Thyroid gland (tissue), 4 donors: ENCODE measurements at places on chromosomes 13 and 19. TPM values are rescaled to one million over a fixed set of nuclear protein-coding genes. Genes with fewer than 3 reads are reported as not detected.

DNA sequence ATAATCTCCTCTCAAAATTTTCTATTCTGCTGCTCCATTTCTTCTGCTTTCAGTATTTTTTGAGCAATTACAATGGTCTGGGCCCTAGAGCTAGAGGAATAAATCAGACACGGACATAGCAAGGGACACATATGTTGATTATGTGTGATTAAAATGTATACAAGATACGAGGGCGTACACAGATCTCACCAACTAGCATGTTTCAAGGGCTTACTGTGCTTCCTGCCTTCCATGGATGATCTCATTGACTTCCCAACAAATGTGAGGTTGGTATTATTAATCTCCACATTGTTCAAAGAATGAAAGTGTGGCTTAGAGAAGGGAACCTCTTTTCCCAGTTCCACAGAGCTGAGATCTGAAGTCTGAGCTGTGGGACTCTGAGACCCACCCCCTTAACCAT is 9.1 kb downstream of the PLD3 start:
- H3K27ac ChIP-seq: no peak overlapping the region
- H3K27me3 ChIP-seq: no peaks in the 10 kb centered on the region
- H3K4me3 ChIP-seq: no peak overlapping the region
- no peaks in the 10 kb centered on the region for H3K36me3 ChIP-seq

GRCh38 chr19:37227996-37228395 is 10.0 kb downstream of the ZNF383 start:
- H3K4me1 ChIP-seq: no peaks in the 10 kb centered on the region
- peaks cover 35% of the 10 kb centered on the region for H3K36me3 ChIP-seq
- no peak overlapping the region for H3K27ac ChIP-seq
- peak; percentile 68 for DNase-seq

- H3K36me3 ChIP-seq: no peaks in the 10 kb centered on the region
- H3K4me3 ChIP-seq: no peak overlapping the region
- H3K27ac ChIP-seq: no peak overlapping the region
- no peak for DNase-seq
- peaks cover 19% of the 10 kb centered on the region for H3K4me1 ChIP-seq
Measured at GRCh38 chr19:2590630-2591399, 111.7 kb downstream of the GNG7 start.

- no peak overlapping the region for H3K4me3 ChIP-seq
- H3K27me3 ChIP-seq: no peaks in the 10 kb centered on the region
- no peak overlapping the region for H3K27ac ChIP-seq
- no peaks in the 10 kb centered on the region for H3K4me1 ChIP-seq
- DNase-seq: no peak
- peaks cover 67% of the 10 kb centered on the region for H3K36me3 ChIP-seq
Measured at GRCh38 chr19:50290775-50291174, 38.4 kb downstream of the KCNC3 start.

DNA sequence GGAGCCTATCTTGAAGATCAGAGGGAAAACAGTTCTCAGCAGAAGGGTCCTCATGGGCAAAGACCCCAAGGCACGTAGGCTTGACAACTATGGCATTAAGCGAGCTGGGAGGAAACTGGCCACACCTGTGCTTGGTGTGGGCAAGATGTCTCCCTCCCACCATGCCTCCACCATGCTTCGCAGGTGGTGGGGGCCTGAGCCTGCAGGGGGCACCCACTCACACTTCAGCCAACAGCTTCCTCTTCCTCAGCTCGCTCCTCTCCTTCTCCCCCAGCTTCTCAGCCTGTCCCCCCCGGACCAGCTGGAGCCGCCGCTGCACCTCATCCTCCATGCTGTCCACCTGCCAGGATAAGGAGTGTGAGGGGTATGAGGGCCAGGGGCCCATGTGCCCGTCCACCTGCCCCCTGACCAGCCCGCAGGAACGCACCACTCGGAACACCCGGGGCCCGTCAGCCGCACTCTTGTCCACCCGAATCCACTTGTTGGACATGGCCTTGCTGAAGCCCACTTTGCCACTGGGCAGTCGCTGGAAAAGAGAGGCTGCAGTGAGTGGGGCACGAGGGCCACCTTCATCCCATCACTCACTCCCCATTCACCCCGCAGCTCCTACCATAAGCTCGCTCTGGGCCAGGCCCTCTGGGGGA is 3.4 kb downstream of the FARSA start:
- peaks cover 42% of the 10 kb centered on the region for H3K36me3 ChIP-seq
- H3K27ac ChIP-seq: no peak overlapping the region
- H3K4me3 ChIP-seq: no peak overlapping the region
- no peaks in the 10 kb centered on the region for H3K27me3 ChIP-seq

DNA sequence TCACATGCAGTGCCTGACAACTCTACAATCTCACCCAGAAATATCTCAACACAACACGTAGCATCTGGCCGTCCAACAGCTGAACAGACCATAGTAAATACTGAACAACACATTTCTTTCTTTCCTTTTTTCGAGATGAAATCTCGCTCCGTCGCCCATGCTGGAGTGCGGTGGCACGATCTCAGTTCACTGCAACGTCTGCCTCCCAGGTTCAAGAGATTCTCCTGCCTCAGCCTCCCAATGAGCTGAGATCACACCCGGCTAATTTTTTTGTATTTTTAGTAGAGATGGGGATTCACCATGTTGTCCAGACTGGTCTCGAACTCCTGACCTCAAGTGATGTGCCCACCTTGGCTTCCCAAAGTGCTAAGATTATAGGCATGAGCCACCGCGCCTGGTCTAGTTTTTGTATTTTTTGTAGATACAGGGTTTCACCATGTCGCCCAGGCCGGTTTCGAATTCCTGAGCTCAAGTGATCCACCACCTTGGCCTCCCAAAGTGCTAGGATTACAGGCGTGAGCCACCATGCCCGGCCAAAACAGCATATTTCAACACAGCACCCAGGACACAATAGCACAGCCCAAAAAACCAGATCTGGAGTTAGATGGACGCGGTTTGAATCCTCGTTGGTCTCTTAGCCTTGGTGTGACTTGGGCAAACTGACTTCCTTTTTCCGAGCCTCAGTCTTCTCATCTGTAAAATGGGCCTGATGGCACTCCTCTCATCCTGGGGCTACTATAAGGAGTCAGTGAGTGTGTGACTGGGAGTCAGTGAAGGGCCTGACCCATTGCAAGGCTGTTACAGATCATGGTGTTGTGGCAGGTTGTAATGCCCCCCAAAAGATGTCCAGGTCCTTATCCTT is 22.6 kb downstream of the CYP2A6 start:
- no peak for DNase-seq
- H3K27ac ChIP-seq: no peak overlapping the region
- no peaks in the 10 kb centered on the region for H3K4me1 ChIP-seq
- H3K4me3 ChIP-seq: no peak overlapping the region
- H3K27me3 ChIP-seq: no peaks in the 10 kb centered on the region
- H3K36me3 ChIP-seq: peaks cover 6% of the 10 kb centered on the region

GRCh38 chr13:52348983-52349780 is 56.8 kb downstream of the THSD1 start:
- no peak for DNase-seq
- no peak overlapping the region for H3K4me3 ChIP-seq
- H3K36me3 ChIP-seq: no peaks in the 10 kb centered on the region
- no peaks in the 10 kb centered on the region for H3K4me1 ChIP-seq

GRCh38 chr19:55402509-55402908 is 5.1 kb downstream of the UBE2S start:
- H3K4me3 ChIP-seq: no peak overlapping the region
- no peaks in the 10 kb centered on the region for H3K27me3 ChIP-seq
- no peak overlapping the region for H3K27ac ChIP-seq
- peaks cover 28% of the 10 kb centered on the region for H3K4me1 ChIP-seq
- DNase-seq: no peak

GRCh38 chr13:37526710-37527473 is 71.7 kb downstream of the POSTN start:
- no peak overlapping the region for H3K27ac ChIP-seq
- H3K36me3 ChIP-seq: no peaks in the 10 kb centered on the region
- H3K4me1 ChIP-seq: no peaks in the 10 kb centered on the region

GRCh38 chr19:51887522-51888498 is at the start of gene ZNF577:
Gene ZNF577 (minus strand): TSS chr19:51887951. CDS start chr19:51880382, 7,569 bp downstream.
- H3K4me1 ChIP-seq: peaks cover 6% of the 10 kb centered on the region
- peak; percentile 93 for DNase-seq
- peak within 1 kb of the TSS; percentile 58 for H3K27ac ChIP-seq
- no peaks in the 10 kb centered on the region for H3K27me3 ChIP-seq
- H3K4me3 ChIP-seq: peak within 1 kb of the TSS; percentile 22

The BRCA2 gene
- 6.3 TPM for total RNA-seq

The NLRP5 gene
- not detected for total RNA-seq

The COL4A1 gene
- total RNA-seq: 99.8 TPM
